ENCODE measurements at places on chromosomes 2 and 18.
A peak's percentile ranks its signal among the peaks of the same experiment; 100 is the strongest.

- DNase-seq = no peak
Observed at GRCh38 chr18:13218997-13219396, 437 bp downstream of the LDLRAD4 start.

GRCh38 chr2:23926750-23927571 is at the start of gene ATAD2B:
Gene ATAD2B (minus strand): TSS chr2:23927123. CDS start chr2:23926770, 353 bp downstream.
- DNase-seq = peak; percentile 98

DNA sequence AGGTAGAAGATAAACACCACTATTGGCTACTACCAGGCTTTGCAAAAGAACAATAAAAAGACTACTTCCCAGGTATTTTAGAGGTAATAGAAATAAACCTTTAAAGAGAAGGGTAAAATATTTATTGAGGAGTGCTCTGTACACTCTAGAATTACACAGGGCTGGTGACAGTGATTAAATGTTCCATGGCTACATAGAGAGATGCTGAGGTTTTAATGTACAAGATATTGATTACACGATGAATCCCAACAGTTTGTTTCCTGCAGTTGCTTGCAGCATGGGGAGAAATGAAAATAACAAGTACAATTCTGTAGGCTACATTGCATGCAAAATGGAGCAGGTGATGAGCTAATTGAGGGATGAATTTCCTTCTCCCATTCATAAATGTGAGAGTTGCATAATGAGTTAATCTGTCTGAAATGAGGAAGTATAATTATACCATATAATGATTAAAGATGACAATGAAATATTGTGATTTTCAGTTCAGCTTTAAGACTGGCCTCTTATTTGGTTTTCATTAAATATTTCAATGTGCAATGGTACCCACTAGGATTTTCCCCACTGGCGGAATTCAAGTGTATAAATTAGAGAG is 266.1 kb downstream of the SOCS6 start:
- DNase-seq = no peak

DNA sequence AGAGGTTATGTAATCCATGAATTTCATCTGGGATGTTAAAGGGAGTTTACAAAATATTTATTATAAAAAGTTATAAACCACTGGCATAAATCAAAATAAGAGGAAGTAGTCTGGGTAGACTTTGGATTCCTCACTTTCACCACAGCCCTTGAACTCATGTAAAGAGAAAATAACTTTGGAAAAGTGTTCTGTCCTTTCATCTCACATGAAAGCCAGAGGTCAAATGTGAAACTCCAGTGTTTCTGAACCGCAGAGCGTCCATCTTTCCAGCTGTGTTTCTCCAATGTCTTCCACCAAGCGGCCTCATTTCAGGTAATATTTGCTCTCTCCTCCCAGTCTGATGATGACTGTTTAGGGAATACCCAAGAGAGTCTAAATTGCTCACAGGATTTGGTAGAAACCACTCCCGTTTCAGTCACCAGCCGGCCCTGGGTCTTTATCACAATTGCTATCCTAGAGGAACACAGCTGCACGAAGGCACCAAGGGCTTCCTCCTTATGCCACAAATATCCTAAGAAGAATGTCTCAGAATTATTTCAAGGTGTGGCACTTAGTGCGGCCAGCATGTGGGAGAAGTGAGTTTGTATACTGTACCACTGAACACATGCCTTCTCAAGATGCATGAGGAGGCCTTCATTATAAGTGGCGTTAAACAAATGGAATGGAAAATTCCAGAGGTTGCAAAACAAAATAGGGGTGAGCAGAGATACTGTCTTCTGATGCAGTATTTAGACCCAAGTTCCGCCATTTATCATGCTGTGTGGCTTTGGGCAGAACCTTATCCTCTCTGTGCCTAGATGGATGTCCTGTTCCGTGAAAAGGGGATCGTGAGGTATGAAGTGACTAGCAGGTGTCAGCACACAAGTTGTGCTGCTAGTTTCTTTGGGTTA is 63.8 kb downstream of the ACTR2 start:
- DNase-seq = no peak

DNA sequence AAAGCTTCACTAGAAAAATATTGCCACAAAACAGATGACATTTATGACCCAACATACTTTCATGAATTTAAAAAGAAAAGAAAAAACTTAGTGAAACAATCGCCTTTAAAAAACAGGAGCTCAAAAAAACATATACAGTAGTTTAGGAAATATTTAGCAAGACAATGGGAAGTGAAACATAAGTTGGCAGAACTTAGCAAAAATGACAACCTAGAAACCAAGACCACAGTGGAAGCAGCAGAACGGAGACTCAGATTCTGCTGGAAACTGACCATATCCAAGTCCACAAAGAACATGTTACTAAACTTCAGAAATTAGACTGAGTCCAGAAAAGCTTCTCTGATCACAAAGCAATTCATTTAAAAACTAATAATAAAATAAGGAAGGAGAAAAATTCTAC is 41.8 kb upstream of the CTAGE1 start:
- no peak for DNase-seq

- no peak for DNase-seq
Observed at GRCh38 chr2:46796843-46797625, 118.6 kb downstream of the MCFD2 start.

DNA sequence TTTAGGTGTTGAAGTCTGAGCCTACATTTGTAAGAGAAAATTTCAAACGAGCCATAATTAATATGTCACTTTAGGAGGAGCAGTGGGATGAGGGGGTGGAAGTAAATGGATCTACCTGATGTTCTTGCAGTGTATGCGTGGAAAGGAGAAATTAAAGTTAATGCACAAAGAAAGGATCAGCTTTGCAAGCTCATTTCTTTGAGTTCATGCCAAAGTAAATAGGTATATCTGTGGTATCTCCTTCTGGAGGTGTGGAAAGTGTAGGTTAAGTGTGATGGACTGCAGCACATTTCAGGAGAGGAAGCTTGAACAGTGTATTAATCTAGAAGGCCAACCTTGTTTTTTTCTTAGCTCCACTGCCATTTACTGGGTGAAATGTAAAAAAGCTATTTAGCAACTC is 307.5 kb upstream of the ZEB2 start:
- no peak for DNase-seq

DNA sequence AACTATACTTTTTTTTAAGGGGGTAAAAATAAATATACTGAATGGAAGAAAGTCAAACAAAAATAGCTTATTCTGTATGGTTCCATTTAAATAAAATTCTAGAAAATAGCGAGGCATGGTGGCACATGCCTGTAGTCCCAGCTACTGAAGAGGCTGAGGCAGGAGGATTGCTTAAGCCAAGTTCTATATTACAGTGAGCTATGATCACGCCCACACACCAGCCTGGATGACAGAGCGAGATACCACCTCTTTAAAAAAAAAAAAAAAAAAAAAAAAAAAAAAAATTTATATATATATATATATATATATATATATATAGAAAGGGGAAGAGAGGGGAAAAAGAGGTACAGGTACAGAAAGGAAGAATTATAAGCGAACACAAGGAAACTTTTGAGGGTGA is 77.7 kb downstream of the MEMO1 start:
- peak; percentile 32 for DNase-seq

GRCh38 chr2:225399504-225399903 is at the start of gene NYAP2:
Gene NYAP2 (plus strand): TSS chr2:225399710. CDS start chr2:225408881, 9,171 bp downstream.
- no peak for DNase-seq

GRCh38 chr2:56021136-56021474 is 97.5 kb upstream of the EFEMP1 start:
- DNase-seq = no peak

DNA sequence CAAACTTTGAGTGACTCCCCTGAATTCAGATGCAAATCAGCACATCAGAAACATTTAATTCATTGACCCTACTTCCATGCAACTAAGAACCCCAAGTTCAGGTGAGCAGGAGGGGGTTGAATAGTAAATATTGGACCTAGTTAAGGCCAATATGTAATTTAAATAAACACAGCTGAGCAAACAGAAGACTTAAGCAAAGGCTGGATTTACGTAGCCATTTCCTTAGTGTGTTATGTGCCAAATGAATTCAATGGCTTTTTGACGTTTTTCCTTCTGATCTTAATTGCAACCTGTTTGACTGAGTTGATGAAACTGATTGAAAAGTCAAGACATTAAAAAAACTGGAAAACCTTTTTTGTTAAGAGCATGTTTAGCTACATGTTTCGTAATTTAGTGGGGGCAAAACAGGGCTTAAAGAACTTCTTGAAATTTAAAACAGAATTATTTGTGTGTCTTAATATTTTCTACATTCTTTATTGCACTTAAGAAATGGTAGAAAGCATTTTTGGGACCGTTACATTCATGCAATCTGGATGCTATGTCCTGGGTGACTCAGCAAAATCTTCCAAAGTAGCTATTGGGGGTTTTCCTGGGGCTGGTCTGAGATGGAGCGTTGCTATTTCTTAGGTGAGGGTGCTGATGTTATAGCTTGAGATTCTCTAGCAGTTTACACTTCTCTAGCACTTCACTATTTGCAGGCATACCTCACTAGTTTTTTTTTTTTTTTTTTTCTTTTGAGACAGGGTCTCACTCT is 25.5 kb upstream of the KCNE4 start:
- no peak for DNase-seq

DNA sequence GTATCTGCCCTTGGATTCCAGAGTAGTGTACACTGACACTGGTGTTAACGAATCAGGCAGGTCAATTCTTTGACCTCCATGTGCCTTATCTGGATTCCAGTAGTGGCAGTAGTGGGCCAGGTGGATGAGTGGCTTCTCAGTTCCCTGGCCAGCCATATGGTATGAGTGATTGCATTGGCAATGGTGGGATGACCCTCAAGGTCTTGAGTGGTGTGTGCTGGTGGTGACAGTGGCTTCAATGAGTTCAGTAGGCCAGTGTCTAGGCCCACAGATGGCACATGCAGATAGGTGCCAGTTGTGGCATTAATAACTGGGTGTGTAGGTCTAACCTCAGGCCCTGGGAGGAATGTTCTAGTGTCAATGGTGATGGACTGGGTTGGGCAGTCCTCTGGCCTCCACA is 674.1 kb upstream of the NXPH2 start:
- DNase-seq = no peak

DNA sequence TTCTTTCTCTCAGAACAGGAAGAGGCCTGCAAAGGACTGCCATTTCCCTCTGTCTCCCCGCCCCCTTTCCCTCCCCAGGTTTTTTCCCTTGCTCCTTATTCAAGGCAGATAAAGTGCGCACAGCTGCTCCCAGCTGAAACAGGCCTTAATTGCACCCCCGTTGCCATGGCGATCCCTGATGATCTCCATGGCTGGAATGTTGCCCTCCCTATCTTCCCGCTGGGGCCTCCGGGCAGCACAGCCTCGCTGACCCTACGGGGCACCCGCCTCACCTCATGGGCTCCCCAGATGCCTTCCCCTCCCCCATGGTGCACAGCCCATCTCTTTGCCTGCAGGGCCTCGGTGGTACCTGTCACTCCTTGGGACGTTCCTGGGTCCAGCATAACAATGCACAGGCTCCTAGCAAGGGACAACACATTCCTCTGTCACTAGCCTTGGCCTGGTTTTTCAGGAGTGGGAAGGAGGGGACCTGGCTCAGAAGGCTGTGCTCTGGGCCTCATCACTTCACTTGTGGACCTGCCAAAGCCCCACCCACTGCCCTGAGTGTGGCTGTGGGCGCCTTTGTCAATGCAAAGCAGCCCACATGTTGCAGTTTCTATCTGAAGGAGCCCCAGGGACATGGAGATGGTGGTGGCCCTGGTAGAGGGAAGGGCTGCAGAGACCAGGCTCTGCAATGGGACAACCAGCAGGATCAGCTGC is 115.0 kb downstream of the CELF4 start:
- no peak for DNase-seq

GRCh38 chr2:232236200-232236599 is 142.4 kb upstream of the ALPP start:
- DNase-seq = no peak

GRCh38 chr2:63676135-63676534 is 87.4 kb downstream of the MDH1 start:
- no peak for DNase-seq

- no peak for DNase-seq
Observed at GRCh38 chr2:208047840-208048239, 22.5 kb upstream of the PLEKHM3 start.

Measured in suppressor macrophage (primary cell).